ENCODE measurements at places on chromosomes 6 and 20.
A peak's percentile ranks its signal among the peaks of the same experiment; 100 is the strongest.

GRCh38 chr20:38286586-38287531, 17.1 kb upstream of the BPI start:
- no peak for DNase-seq

GRCh38 chr6:142846459-142846831, 98.5 kb downstream of the HIVEP2 start:
- DNase-seq = peak; percentile 8

DNA sequence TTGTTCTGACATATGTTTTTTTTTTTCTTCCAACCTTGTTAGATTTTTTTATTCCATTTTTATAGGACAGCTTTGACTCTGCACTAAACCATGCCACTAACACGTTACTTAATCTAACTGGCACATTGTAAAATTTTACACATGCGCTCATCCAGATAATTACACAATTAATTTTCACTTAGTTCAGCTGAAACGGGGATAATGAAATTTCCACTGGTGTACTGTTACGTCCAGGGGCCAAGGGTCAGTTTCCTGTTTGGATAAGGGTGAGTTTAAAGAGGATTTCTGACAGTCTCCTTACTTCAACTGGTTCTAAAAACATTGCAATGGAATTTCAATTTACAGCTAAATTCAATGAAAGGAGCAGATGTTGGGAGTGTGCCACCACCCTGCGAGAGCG, 221.8 kb upstream of the CEP162 start:
- DNase-seq = no peak

DNA sequence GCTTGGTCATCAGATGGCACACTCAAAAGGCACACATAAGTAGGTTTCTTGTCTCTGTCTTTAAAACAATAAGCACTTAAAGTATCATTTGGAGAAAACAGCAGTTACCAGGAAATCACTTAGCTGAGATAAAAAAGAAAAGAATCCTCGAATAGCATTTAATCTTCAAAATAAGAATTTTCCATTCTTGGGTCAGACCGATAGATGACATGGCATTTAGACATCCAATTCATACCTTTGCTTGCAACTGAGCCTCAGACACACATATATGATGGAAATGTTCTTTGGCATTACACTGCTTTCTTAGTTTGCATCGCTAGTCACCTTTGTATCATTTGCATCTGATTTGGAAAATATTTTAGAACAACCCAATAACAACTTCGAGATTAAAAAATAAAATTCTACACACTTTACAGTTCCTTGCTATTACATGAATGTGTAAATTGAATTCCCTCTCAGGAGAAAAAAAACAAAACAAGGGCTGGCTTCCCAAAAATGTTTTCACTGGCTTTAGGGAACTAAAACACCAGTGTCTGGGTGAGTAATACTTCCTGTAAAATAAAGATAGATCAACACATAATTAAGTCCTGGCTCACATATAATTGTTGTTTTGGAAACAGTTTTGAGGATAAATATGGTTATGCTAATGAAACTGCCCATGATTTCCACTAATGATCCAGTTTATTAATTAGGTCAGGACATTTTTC, 1.3 kb upstream of the RNF217 start:
- no peak for DNase-seq

DNA sequence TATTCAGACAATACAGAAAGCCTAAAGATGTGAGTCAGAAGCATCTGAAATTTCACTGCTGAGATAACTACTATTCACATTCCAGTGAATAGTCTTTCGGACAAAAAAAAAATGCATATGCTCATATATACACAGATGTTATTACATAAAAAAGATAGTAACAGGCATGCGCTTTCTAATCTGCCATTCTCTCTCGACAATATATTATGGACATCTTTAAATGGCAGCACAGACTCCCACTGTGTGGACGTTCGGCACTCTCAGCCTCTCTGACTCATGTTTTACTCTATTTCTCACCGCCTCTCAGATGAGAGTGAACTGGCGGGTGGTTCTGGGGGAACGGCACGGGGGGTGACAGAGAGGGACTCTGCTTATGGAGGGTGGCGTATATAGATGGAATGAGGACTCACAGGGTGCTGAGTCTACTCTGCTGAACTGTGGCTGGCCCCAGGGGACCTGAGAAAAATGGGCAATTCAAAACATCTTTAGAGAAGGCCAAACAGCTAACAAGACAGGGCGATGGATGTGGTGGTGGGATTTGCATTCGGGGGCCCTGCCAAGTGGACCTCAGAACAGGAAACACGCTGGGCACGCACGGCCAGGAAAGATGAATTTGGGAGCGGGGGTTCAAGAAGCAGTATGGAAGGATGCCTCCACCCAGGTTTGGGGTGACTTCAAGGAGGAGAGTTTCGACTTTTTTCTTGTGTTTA, 68.9 kb downstream of the MDGA1 start:
- DNase-seq = peak; percentile 59

- no peak for DNase-seq
Measured at GRCh38 chr6:10837009-10837621, 1.2 kb downstream of the MAK start.

DNA sequence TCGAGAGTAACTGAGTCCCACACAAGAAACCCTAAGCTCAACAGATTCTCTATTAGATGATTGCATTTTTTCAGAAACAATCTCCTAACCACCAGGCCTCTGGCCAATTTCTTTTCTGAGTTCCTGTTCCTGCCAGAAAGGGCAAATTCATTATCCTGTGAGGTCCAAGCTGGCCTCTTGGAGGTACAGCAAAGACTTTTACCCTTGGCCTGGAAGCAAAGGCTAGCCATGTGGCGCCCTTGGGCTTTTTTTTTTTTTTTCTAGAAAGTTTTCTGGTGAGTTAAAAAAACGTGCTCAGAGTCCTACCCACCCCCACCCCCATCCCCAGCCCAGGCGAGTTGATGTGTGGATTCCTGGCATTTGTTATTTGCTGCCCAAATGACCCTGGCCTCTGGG, 59.0 kb upstream of the EEF1A1 start:
- peak; percentile 73 for DNase-seq

DNA sequence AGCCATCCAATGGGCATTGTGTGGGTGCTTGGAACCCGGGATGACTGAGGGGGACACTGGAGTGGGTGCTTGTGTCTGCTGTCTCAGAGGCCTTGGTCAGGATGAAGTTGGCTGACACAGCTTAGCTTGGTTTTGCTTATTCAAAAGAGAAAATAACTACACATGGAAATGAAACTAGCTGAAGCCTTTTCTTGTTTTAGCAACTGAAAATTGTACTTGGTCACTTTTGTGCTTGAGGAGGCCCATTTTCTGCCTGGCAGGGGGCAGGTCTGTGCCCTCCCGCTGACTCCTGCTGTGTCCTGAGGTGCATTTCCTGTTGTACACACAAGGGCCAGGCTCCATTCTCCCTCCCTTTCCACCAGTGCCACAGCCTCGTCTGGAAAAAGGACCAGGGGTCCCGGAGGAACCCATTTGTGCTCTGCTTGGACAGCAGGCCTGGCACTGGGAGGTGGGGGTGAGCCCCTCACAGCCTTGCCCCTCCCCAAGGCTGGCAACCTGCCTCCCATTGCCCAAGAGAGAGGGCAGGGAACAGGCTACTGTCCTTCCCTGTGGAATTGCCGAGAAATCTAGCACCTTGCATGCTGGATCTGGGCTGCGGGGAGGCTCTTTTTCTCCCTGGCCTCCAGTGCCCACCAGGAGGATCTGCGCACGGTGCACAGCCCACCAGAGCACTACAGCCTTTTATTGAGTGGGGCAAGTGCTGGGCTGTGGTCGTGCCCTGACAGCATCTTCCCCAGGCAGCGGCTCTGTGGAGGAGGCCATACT, 49.4 kb downstream of the PYGB start:
- no peak for DNase-seq

DNA sequence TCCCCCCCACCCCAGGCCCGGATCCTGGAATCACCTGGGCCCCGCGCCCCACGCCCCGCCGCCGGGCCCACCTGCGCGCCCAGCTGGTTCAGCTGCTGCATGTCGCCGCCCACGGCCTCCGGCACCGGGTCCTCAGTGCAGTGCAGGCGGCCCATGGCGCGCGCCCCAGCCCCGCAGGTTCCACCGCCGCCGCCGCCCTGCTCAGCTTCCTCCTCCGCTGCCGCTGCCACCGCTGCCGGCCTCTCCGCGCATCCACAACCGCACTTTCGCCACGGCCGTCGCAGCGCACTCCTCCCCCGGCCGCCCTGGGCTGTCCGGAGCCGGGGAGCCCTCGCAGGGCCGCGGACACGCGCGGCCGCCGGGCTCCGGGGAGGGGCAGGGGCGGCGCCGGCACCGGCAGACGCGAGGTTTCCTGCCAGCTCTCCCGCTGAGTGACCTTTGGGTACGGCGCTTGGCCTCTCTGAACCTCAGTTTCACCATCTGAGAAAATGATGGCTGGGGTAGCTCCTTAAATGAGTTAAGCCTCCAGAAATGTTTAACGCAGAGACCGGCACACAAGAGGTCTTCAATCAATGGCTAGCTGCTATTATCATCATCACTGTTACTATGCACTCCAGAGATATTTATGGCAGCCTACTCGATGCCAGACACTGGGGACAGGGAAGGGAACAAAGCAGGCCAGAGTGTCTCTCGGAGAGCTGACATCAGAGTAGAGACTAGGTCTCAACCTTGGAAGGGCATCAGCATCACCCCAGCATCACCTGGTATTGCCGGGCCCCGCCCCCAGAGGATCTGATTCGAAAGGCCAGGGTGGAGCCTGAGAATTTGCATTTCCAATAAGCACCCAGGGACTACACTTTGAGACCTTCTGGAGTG, at the start of gene COMMD7:
COMMD7 (minus strand) TSS at position 231 of the 876 bp plus-strand sequence; CDS start at position 155, 76 bp downstream.
- peak; percentile 71 for DNase-seq

DNA sequence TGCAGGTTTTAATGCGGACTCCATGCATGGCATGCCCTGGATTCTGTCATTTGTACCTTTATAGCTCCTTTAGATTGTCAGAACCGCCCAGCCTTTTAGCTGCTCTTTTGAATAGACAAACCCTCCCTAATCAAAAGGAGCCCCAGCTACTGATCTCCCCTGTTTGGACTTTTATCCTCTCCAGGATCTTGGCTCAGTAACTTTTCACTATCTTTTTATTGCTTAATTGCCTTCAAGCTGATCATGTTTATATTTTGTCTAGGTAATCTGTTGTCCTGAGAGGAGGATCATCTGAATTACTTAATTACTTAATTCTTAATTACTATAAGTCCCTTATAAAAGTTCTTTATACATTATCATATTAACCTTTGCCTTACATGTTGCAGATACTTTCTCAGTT, 93.2 kb downstream of the HIVEP1 start:
- no peak for DNase-seq

GRCh38 chr20:35013421-35014411, 58.0 kb downstream of the MYH7B start:
- DNase-seq = no peak

DNA sequence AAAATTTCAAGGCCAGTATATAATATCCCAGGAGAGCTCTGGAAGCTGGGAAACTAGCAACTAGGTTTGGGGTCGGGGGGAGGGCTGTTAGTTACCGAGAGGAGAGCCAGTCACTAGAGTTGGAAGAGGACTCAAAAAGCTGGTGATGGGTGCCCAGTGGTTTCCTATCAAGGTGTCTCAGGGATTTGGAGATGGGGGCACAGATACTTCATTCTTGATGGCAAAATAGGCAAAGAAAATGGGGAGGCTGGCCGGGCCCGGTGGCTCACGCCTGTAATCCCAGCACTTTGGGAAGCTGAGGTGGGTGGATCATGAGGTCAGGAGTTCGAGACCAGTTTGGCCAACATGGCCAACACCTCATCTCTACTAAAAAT, 805 bp downstream of the PHF1 start:
- DNase-seq = no peak

DNA sequence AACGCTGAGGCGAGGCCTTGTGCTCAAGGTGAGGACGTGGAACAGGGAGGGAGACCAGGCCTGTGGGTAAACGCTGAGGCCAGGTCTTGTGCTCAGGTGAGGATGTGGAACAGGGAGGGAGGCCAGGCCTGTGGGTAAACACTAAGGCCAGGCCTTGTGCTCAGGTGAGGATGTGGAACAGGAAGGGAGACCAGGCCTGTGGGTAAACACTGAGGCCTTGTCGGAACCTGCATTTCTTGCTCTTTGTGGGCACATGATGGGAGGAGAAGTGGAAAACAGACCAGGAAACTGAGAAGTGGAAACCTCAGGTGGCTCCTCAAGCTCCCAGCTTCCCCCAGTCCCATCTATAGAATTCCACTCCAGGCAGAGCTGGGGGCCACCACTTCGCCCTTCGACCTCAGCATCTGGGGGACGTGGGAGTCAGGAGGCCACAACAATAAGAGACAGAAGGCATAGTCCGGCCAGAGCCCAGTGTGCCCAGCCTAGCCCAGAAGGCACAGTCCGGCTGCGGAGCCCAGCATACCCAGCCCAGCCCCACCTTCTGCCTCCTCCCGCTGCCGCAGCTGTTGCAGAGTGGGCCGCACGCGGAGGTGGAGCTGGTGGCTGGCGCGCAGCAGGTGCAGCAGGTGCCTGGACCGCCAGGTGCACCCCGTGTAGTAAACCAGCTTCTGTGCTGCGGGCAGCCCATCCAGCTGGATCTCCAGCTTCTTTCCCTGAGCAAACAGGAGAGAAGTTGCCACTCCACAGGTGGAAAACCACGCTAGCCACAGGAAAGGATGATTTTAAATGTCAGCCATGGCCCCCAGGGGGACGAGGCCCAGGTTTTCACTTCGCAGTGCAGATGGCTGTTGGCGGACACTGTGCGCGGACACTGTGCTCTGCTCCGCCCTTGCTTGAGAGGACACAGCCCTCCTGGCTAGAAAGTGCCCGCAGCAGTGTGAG, 17.5 kb downstream of the FRMD1 start:
- DNase-seq = no peak

- no peak for DNase-seq
Measured at GRCh38 chr20:16257021-16257420, 316.2 kb downstream of the KIF16B start.

- peak; percentile 91 for DNase-seq
Measured at GRCh38 chr6:3913077-3913957, 64.1 kb downstream of the FAM50B start.

- DNase-seq = no peak
Measured at GRCh38 chr20:41526327-41526726, 91.8 kb downstream of the CHD6 start.

DNA sequence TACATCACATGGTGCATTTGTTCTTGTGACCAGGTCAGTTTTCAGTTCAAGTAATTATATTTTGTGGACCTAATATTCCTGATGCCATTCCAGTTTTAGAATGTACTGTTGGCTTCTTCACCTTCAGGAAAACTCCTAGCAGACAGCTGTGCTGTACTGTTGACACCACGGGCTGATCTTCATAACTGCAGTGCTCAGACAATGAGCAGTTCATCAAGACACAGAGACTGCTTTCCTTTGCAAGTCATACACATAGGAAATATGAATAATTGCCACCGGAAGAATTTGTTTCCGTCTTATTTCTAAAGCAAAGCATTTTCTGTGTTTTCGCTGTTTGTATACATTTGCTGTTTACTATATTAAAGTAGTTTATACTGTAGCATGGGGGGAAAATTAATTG, 89.8 kb downstream of the C6orf118 start:
- DNase-seq = no peak

- no peak for DNase-seq
Measured at GRCh38 chr6:56652231-56652630, 9.5 kb upstream of the DST start.

GRCh38 chr20:15603978-15604805, 969.1 kb downstream of the KIF16B start:
- DNase-seq = no peak

DNA sequence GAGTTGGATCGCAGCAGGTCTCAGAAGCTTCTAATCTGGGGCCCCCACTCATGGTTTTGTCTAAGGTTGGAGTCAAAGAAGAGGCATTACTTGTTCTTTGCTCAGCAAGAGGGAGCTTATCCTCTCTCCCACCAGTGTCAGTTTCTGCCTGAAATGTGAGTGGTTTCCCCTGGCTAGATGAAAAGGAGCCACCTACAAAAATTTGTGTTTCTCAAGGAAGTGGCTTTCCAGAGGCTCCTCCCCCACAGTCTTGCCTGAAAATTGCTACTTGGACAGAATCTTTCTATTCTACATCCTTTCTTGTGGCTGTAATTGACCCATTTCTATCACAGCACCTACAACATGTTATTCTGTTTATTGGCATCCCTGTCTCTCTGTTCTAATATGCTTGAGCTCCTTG, 37.9 kb downstream of the SCML4 start:
- no peak for DNase-seq
